Activated T-cell treated with anti-CD3 and anti-CD28 coated beads, Interleukin-2, amount 50 U/mL, for 72 hours (primary cell): ENCODE measurements at places on chromosomes 1 and 21.

GRCh38 chr1:39426346-39426745 lies 65.1 kb upstream of the BMP8A start:
- DNase-seq = no peak

DNA sequence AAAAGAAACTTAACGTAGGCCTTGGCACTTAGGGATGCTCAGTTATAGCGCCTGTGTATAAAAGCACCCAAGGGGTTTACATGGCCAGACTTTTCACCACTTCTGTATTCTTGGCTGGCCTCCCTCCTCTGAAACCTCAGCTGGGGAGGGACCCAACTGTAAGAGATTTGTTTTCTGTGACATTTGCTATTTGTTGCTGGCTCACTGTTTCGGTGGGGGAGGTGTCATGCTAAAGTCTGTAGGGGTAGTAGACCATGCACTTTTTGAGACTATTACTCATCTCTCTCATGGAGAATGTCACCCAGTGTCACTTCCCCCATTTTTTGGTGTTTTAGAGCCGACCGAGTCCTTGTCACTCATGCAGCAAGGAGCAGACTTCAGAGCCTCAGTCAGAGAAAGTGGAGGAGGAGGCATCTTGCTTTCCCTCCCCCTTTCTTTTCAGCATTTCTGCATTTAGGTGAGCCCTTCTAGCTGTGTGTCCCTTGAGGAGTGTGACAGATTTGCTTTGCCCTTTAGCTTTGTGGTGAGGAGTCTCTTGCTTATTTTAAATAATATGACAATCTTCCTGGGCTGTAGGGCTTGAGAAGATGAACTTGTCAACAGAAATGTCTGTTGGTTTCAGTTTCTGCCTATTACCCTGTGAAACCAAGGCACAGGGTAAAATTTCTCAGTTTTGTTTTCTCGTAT lies 160.1 kb downstream of the FASLG start:
- DNase-seq = peak; percentile 51

GRCh38 chr1:168835791-168836190 lies 106.8 kb upstream of the DPT start:
- DNase-seq = no peak

DNA sequence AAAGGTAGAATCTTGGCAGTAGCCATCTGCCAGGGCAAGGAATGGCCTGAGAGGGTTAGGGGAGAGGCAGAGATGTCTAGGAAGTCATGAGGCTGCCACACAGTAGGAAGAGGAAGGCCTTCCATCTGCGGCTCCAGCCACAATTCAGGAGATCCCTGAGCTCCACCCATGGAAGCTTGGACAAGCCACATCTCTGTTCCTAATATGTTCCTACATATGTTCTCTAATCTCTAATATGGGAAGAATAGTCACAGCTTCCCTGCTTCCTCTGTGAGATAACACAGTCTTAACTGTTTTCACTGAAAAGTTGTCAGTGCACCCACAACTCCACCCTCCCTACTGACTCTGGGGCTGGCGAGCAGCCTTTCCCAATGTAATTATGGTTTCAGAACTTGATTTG lies 109.5 kb downstream of the CDC7 start:
- no peak for DNase-seq

DNA sequence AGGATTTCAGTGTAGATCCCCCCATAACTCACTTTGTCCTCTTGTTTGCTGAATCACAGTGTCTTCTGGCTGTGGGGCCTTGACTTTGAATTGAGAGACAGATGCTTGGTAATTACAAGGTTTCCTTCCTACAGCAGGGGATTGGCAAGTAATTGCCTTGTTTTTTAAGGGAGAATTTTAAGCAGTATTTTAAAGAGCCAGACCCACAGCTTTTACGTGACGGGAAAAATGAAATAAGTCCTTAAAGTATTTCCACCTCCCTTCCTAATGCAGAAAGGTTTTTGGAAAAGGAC lies 41.0 kb downstream of the PGBD5 start:
- DNase-seq = no peak

DNA sequence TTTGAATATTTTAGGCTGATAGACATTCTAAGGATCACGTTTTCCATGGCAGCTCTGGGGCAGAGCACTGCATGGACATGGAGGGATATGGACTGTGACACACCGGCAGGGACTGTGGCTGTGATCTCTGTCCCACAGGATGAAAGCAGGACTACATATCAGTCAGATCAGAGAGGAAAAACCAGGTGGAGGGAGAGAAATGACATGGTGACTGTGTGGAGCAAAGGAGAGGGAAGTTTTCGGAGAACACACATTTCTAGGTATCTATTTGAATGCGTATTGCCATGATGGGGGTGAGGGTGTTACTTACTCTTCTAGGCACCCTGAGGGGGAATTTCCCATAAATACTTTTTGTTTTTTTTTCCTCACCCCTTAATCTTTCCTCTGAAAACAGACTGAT lies 3.2 kb upstream of the CD1C start:
- DNase-seq = no peak

DNA sequence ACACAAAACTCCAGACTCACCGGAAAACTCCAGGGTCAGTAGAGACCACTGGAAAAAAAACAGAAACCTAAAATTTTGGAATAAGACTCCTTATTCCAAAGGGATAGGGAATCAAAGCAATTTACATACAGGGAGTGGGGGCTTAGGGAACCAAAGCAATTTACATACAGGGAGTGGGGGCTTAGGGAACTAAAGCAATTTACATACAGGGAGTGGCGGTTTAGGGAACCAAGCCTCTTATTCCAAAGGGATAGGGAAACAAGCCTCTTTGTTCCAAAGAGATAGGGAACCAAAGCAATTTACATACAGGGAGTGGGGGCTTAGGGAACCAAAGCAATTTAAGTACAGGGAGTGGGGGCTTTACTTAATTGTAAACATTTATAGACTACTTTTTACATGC lies 28.4 kb upstream of the TTLL7 start:
- DNase-seq = no peak

DNA sequence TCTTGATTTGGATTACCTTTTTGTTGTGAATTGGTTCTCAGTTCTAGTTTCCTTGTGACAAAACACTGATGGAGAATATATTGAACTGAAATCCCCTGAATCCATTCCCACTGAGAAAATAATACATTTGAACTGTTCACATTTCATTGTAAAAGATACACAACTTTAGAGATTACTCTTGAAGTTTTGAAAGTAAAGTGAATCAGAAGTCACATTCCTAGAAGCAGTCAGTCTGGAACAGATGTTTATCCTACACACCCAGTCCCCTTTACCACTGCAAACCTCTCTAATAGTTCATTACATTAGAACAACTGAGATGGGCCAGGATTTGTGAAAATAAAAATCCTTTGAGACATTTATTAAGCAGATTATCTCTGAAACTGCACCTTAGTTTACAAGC lies 3.4 kb downstream of the RERE start:
- no peak for DNase-seq

DNA sequence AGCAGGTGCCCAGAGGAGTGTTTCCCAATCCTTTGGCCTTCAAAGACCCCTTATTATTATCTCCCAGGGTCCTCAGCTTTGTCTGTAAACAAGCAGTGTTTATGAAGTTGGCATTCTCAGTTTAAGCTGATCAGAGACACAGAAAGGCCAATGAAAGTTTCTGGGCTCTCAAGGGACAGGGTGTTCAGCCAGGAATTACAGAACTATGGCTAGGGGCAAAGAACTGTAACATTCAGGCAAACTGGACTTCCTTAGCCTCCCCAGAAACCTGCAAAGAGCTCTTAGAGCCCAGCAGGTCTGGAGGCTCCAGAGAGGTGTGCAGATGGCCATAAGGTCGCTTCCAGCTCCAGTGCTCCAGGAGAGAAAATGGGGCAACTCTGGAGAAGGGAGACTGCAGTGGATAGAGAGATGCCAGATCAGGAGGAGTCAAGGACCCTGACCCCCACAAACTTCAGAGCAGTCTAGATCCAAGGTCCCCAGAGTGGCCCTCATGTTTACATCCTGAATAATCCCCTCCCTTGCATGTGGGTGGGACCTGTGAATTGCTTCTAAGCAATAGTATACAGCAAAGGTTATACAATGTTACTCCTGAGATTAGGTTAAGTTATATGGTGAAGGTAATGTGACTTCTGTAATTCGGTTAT lies 6.2 kb downstream of the ECHDC2 start:
- no peak for DNase-seq

DNA sequence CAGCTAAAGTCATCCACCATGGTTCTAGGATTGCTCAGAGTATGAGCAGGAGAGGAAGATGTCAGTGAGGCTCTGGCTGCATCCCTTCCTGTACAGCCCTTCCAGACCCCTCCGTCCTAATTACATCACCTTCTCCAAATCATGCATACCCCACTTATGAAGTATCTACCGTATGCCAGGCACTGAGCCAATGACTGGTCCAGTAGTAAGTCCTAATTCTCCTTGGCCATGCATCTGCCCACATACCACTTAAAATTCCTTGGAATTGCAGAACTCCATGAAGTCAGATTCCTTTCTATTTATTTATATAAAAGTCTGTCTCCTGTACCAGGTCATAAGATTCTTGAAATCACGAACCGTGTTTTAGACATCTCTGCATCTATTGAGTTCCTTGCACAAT lies 106.1 kb downstream of the SEC16B start:
- no peak for DNase-seq

GRCh38 chr1:234722904-234723720 lies 113.1 kb upstream of the IRF2BP2 start:
- peak; percentile 79 for DNase-seq

DNA sequence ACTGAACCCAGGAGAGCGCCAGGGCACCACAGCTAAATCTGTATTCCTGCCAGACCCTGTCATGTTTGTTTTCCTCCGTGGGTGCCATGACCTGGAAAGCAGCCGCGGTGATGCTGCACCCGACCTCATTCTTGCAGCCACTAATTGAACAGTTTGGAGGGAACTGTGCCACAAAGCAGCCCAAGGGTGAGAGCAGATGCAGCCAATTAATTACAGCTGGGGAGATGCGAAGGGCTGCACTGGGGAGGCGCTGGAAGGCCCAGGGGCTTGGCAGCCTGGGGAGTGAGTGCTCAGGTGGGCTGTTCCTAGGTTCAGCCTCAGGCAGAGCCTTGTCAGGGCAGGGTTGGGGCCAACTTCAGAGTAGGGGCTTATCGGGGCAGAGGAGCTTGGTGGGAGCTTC lies 158.4 kb upstream of the CD34 start:
- DNase-seq = no peak

- no peak for DNase-seq
These were observed 40.2 kb upstream of the PBX1 start for GRCh38 chr1:164518692-164519332.
